ENCODE measurements at places on chromosomes 5 and 9.
A peak's percentile ranks its signal among the peaks of the same experiment; 100 is the strongest.

DNA sequence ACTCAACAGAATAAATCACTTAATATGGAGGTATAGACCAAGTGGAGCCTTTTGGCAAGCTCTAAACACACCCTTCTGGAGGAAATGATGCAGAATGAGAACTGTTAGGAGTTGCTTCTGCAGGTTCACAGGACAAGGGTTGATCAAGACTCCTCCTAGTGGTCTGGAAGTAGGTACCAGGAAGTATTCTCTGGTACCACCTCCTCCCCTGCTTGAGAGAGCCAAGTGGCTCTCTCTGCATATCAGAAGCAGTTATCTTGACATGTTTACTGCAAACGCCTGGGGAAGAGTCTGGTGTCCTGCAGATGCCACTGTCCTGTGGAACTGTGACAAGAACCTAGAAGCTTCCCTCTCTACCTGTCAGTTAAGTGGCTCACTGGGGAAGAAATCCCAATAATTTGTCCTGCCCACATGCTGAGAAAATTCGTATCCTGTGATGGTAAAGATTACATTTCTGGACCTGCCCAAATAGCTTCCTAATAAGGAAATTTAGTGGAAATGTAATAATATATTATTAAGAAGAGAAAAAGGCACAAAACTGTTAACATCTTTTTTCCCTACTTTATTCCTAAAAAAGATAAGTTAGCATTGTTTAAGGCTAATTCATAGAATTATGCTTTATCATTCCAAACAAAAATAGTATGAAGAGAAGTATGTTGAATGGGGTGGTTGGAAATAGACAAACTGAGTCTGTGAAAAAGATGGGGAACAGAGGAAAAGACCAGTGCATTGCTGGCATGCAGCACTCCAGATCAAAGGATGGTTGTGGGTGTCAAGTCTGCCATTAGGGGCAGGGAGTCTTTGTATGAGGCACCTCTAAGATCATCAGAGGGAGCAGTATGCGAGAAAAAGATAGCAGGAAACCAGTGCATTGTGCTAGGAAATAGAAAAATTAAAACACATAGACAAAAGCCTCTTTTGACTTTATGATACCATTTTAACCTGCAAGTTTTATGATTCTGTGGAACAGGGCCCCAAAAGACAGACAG, 118.8 kb downstream of the CDC42SE2 start:
- DNase-seq: peak; percentile 96

GRCh38 chr9:37719526-37719925, 34.1 kb upstream of the TRMT10B start:
- DNase-seq: peak; percentile 89

DNA sequence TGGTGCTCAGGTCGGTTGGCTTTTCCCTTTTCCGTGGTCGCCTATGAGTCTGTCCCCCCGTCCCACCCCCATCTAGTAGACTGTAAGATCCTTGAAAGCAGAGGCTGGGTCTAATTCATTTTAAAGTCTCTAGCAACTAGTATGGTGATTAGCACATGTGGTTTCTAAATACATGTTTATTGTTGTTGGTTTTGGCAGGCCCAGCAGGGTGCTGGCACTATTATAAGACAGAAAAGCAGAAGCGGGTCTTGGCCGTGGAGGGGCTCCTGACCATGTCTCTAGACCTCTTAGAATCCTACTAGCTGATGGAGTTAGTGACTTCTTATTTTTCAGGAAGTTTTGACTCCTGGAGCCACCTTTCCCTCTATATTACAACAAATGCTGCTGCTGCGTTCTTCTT, 61.5 kb upstream of the TNFSF8 start:
- no peak for DNase-seq

DNA sequence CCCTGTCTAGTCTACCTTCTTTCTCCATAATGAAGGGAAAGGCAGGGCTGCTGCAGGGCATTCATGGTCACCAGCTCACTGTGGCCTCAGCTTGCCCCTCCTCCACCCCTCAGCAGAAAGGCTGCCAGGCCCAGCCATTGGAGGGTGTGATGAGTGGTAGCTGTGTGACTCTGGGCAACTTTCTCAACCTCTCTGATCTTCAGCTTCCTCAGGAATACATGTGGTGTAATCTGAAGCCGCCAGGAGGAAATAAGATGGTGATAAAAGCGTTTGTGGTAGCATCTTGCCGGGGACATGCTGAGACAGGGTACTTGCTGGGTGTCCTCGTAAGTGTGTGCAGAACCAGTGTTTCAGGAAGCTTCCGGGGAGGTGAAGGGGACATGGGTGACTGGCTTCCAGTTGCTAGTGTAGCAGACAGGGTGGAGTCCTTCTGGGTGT, 9.8 kb downstream of the CXCL14 start:
- no peak for DNase-seq

DNA sequence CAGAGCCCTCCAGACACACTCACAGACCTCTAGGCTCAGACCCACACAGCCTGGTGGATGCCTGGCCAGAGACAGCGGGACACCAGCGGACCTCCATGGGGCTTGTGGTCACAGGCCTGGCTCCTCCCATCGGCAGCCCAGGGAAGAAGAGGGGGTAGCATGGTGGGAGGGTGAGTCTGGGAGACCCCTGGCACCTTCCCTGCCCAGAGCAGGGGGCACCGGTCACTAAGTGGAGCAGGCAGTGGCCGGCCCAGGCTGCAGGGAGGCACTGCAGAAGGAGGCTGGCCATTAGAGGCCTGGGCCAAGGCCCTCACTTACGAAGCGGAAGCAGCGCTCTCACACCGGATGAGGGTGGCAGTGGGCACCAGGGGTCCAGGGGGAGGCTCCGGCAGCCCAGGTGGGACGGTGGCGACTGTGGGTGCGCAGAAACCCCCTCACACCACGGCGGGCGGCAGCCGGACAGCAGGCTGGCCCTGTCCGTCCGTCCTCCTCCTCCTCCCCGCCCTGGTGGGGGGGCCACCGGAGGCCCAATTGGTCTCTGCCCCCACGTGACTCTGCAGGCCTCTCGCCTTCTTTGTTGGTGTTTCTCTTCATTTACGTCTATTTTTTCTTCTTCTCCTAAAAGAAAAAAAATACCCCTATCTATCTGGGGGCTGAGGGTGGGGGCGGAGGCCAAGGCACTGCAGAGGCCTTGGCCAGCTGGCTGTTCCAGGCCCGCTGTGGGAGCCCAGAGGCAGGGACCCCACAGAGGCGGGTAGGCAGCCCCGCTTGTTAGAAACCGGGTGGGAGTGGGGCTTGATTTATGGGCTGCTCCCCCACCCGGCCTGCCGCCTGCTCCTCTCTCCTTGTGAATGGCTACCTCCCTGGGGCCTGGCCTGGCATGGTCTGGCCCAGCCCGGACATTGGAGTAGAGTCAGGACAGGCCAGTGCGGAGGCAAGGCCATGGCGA, at the start of gene NR5A1:
NR5A1 (minus strand) TSS at position 469 of the 949 bp plus-strand sequence. CDS start 4,004 bp downstream, outside the sequence.
- no peak for DNase-seq

GRCh38 chr5:167702014-167702413, 589.4 kb upstream of the WWC1 start:
- no peak for DNase-seq

DNA sequence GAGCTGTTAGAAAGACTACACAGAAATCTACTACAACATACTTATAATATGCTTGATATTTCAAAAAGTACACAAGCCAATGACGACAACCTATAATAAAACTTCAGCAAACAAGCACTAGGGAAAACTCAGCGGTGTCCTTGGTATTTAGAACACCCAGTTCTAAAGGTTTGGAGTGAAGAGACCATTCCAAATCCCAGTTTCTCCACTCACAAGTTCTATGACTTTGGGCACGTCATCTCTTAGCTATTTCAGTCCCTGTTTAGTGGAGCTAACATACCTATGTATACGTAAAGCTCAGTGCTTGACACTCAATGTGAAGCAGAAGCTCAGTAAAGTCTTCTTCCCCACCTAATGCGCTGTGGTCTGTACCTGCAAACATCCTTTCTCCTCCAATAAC, 52.8 kb downstream of the MLLT3 start:
- DNase-seq: no peak

- DNase-seq: peak; percentile 12
These were observed 684.1 kb downstream of the SEMA5A start for GRCh38 chr5:8861764-8862163.

- DNase-seq: no peak
These were observed 29.5 kb downstream of the KCNN2 start for GRCh38 chr5:114391321-114391720.

- no peak for DNase-seq
These were observed 28.5 kb upstream of the AKNA start for GRCh38 chr9:114416290-114416689.

- DNase-seq: no peak
These were observed 150.6 kb upstream of the SMIM23 start for GRCh38 chr5:171635028-171635427.

DNA sequence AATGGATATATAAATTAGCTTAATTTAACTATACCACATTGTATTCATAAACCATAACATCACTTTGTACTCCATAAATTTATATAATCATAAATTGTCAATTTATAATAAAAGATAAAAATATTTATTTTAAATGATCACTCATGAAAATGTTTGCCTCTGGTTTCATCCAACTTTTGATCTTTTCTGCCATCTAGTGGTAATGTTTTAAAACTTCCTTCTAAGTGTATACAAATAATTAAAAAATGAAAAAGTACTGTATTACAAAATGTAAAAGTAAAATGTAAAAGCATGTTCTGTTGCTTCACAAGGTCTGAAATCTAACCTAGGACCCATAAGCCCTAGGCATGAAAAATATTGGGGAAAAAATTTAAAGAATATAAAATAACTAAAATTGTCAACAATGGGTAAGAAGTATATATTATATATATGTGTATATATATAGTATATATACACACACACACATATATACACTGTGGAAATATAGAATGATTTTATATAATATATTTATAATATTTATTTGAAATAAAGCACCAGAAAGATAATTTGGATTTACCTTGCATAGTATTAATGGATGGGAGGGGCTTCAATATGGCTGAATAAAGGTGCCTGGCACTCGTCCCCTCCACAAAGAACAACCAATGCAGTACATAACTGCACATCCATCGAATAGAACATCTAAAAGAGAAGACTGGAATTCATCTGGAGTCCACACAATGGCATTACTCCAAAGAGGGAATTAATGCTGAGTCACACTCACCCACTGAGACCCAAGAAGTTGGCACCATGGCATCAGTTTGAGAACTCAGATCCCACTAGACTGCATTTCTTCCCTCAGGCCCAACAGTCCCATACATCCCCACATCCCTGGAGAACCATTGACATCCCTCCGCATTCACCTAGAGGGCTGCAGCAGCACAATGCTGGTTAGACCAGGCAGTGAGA, 32.5 kb downstream of the ANXA1 start:
- peak; percentile 71 for DNase-seq

DNA sequence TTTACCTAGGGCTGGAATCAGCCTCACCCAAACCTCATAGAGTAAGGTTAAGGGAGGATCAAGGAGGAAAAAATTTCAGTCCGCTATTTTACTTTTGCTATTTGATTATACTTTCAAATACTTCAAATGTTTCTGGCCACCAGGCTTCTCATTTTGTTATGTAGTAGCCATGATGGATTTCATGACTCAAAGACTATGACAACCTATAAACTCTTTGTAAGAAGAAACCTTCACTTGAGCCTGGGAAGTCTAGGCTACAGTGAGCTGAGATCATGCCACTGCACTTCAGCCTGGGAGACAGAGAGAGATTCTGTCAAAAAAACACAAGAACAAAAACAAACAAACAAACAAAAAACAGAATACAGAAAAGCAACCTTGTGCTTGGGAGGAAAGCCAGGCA, 293.6 kb upstream of the TNC start:
- no peak for DNase-seq

DNA sequence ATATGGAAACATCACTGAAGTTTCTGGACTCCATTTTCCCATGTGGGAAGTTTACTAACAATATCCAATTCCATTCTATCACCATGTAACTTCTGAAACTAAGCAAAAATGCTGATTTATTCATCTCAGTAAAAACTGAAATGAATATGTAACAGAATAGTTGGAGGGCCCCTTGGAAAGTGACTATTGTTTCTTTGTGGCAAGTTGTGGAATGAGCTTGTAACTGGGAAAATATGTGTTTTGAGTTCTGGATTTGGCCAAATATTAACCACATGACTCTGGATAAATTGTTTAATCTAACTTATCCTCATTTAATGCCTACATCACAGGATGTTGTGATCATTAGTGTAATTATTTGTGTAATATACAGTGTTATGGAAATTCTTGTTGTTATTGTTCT, 619.3 kb downstream of the TLE4 start:
- no peak for DNase-seq

GRCh38 chr5:137300411-137301240, 198.5 kb downstream of the SPOCK1 start:
- DNase-seq: no peak

- no peak for DNase-seq
These were observed 528.7 kb upstream of the DAP start for GRCh38 chr5:11289733-11290132.

GRCh38 chr5:2709976-2710689, 41.3 kb downstream of the IRX2 start:
- DNase-seq: no peak

GRCh38 chr9:708182-708550, 133.3 kb upstream of the DMRT1 start:
- peak; percentile 5 for DNase-seq

- peak; percentile 69 for DNase-seq
These were observed 293.2 kb upstream of the KLF4 start for GRCh38 chr9:107782789-107783188.

GRCh38 chr9:32069169-32069813, 315.2 kb upstream of the ACO1 start:
- peak; percentile 48 for DNase-seq

GRCh38 chr9:74935008-74935407, 17.7 kb downstream of the C9orf40 start:
- DNase-seq: no peak

- no peak for DNase-seq
These were observed 1.3 kb downstream of the AK1 start for GRCh38 chr9:127876026-127876763.
